ENCODE measurements at places on chromosomes 13 and 19. TPM values are rescaled to one million over a fixed set of nuclear protein-coding genes. Genes with fewer than 3 reads are reported as not detected.

Gene SETDB2
- 25.1 TPM for total RNA-seq

DNA sequence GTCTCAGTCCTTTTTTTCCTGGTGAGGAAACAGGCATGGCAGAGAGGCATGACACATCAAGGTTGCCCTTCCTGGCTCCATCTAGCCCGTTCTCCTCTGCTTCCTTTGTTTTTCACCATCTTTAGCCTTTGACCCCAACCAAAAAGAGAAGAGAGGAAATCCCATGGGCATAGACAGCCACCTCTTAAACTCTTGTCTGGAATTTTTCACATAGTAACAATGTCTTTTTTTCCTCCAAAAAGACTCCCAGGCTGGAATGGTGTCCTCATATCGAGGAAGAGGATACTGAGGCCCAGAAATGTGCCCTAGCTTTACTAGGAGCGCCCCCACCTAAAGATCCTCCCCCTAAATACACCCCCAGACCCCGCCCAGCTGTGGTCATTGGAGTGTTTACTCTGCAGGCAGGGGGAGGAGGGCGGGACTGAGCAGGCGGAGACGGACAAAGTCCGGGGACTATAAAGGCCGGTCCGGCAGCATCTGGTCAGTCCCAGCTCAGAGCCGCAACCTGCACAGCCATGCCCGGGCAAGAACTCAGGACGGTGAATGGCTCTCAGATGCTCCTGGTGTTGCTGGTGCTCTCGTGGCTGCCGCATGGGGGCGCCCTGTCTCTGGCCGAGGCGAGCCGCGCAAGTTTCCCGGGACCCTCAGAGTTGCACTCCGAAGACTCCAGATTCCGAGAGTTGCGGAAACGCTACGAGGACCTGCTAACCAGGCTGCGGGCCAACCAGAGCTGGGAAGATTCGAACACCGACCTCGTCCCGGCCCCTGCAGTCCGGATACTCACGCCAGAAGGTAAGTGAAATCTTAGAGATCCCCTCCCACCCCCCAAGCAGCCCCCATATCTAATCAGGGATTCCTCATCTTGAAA lies at the start of gene GDF15:
TSS of gene GDF15 (plus strand) at position 484 of the 868 bp plus-strand sequence. CDS start at position 516, 32 bp downstream.
- peak; percentile 37 for DNase-seq

DNA sequence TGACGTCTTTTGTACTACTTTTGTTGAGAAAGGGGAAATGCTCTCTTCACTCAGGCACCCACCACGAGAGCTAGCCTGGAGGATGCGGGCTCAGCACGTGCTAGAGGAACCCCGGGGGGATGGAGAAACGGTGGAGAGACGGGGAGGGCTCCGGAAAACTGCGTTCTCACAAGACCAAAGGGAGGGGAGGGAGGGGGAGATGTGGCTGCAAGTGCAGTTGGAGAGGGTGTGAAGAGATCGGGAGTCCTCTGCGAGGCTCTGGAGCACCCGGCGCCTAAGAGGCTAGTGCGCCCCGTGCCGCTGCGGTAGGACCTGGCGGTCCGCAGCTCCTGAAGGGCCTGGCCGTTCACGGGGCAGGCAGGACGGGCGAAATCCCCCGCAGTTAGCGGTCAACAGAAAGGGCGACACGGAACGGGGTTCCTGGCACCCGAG lies 43.4 kb upstream of the XPO4 start:
- no peak for DNase-seq

GRCh38 chr13:73334445-73334844 lies 275.6 kb downstream of the KLF5 start:
- no peak for DNase-seq

GRCh38 chr13:33544308-33544707 lies 258.8 kb upstream of the STARD13 start:
- DNase-seq: no peak

- no peak for DNase-seq
Measured at GRCh38 chr13:70253411-70253810, 145.2 kb upstream of the KLHL1 start.

- no peak for DNase-seq
Measured at GRCh38 chr13:79231887-79232286, 174.2 kb downstream of the RBM26 start.

DNA sequence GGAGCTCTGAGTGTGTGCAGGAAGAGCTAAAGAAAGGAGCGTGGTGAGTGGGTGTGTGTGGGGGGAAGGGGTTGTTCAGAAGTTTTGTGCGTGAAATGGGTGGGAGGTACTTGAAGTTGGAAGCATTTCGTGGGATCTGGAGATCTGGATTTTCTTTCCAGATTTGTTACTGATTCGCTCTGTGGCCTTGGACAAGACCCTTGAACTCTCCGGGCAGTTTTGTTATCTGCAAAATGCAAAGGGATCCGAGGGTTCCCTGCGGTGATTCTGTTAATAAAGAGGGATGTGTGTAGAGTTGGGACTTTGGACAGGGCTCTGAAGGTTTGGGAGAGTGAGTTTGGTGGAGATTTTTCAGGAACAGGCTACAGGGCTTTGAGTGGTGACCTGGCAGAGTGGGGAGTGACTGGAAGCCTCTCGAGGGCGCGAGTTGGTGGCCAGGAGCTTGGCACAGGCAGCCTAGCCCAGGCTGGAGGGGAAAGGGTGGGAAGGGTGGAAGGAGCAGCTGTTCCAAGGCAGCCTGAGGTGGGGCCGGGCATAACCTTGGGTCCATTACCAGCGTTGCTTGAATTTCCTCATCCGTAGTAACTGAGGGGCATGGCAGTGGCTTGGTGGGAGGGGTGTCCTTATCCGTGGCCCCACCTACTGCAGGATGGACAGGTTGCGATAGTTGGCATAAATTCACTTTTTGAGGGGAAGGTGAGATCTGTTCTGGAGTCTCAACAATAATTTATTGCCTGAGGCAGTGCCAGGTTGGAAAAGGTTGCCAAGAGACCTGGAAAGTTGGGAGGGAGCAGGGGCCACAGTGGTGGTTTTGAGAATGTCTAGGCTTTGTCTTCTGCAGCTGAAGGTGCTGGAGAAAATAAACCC lies 2.1 kb downstream of the ACTN4 start:
- no peak for DNase-seq

All from activated B cell treated with CpG ODN at 0.5 μM for 24 hours (primary cell).